Hematopoietic multipotent progenitor cell treated with erythropoietin and hydrocortisone succinate and interleukin-3 and kit ligand, for 15 days (in vitro differentiated cells): ENCODE measurements at places on chromosomes 12 and 14.
A peak's percentile ranks its signal among the peaks of the same experiment; 100 is the strongest.

DNA sequence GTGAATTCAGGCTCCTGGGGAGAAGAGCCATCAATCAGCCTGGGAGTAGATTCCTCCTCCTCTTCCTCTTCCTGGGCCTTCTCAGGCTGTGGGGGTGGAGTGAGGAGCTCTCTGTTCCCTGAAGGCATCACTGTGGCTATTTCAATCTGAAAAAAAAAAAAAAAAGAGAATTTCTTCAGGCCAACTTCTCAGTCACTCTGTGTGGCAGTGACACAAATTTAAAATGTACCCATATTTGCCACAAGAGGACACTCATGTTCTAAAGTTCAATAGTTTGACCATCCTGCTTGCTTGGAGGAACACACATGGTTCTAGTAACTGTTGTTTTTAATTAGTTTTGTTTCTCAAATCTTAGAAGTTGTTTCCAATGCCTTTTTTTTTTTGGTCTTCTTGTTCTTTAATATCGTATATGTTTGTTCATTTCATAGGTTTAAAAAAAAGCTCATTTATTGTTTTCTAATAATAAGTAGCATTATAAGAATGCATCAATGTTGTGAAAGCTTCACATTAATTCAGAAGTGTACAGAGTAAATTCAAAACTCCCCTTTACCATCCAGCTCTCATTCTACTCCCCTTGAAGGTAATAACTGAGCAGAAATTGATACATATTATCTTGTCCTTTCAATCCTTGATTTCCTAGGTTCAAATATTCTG lies 23.3 kb upstream of the CCER1 start:
- DNase-seq, result no peak

DNA sequence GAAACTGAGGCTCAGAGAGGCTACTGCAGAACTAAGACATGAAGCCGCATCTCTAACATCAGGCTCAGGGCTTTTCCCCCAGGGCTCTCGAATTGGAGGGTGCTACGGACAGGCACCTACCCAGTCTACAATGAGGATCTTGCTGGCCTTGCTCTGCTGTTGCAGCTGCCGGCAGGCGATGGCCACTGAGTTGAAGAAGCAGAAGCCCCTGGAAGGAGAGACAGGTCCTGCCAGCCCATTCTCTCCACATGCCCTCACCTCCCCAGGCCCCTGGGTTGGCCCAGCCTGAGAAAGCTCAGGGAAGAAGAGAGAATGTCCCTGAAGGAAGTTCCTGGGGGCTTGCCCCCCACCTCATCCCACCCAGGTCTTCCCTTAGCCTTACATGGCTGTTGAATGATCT lies 16.1 kb downstream of the SLC48A1 start:
- no peak for DNase-seq

DNA sequence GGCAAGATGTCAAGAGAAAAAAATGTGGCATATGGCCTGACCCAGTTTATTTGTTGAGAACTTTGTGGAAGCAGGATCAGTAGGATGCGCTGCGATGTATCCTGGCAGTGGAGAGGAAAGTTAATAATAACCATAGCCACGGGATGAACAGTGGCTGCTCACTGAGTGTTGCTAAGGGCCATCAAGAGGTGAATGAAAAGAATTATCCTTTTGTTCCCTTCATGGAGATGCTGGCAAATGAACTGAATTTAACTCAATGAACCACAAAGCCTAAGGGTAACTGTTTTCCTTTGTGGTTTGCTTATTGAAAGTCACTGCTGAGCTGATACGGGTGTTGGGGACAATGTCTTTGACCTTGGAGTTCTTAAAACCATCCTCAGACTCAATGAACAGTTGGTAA lies 476.5 kb downstream of the APAF1 start:
- DNase-seq, result no peak

GRCh38 chr12:120849765-120850164 lies 54.4 kb downstream of the SPPL3 start:
- DNase-seq, result no peak

DNA sequence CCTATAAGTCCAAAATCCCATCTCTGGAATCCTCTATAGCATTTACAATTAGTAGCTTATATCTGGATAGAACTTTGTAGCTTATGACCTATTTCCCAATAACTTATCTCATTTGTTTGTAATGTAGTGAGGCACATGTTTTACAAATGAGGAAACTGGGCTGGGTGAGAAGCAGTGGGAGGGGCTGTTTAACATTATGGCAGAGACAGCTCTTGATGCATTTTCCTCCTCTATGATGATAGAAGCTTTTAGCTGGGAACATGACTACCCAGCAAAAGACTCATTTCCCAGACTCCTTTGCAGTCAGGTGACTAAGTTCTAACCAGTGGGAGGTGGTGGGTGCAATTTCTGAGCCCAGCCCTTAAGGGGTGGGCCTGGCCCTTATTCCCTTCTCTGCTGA lies 179.7 kb downstream of the TTC8 start:
- no peak for DNase-seq

- DNase-seq, result no peak
Measured at GRCh38 chr14:34120185-34120977, 169.5 kb upstream of the EGLN3 start.

DNA sequence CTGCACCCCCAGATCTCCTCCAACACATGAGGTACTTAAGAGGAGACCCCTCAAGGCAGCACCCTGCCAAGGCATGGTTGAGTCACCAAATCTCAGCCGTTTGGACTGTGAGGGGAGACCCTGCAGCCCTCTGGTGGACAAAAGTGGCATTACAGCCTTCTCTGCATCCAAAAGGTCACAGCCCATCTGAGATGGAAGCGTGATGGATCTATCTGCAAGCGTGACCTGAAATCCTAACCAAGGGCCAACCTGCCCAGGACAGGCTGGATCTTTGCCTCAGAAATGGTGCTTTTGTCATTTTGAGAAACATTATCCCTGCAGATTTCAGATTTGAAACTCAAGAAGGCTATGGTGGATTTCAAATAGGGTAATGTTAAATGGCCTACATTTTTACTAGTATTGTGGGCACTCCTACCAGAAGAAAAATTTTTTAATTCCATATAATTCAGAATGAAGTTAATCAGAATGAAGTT lies 23.7 kb upstream of the DHRS4 start:
- DNase-seq, result peak; percentile 78

GRCh38 chr12:93980711-93981110 lies 167.7 kb upstream of the PLXNC1 start:
- no peak for DNase-seq

DNA sequence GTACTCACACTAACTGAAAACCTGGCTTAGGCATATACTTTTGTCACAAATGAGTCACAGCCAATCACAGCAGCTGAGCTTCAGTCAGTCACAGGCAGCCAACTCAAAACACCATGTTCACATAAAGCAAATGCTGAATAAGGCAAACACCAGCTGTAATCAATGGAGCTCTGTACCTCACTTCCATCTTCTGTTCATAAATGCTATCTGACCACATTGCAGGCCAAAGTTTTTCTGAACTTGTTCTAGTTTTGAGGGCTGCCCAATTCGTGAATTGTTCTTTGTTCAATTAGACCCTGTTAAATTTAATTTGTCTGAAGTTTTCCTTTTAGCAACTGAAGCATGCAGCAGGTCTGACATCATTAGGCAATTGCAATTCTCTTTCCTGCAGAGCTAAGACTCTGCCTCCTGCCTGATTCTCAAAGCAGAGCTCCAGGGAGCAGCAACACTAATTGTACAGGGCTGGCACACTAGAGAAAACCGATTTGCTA lies 129.9 kb downstream of the WIF1 start:
- DNase-seq, result no peak

- DNase-seq, result no peak
Measured at GRCh38 chr14:43184540-43184939, 1322.5 kb downstream of the FSCB start.

- DNase-seq, result no peak
Measured at GRCh38 chr12:78457938-78458337, 406.6 kb upstream of the SYT1 start.

GRCh38 chr14:104687601-104688504 lies 1.6 kb upstream of the INF2 start:
- peak; percentile 63 for DNase-seq

GRCh38 chr12:130792821-130793553 lies 46.1 kb downstream of the STX2 start:
- DNase-seq, result no peak

- DNase-seq, result no peak
Measured at GRCh38 chr14:76421662-76422061, 45.7 kb downstream of the ESRRB start.

DNA sequence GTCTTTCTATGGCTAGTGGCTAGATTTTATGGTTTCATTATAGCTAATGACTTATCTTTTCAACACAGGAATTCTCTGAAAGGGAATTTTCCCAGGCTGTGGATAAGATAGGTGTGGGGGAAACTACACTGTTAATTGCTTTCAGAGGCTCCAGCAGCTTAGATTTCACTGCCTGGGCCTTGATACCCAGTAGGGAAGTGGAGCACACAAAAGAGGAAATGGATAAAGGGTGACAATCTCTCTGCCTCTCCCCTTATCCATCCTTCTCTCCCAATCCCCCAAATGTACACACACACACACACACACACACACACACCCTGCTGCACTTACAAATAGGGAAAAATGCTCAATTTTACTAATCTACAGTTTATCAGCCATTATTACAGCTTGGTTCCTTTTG lies 19.1 kb downstream of the SIX4 start:
- DNase-seq, result no peak

DNA sequence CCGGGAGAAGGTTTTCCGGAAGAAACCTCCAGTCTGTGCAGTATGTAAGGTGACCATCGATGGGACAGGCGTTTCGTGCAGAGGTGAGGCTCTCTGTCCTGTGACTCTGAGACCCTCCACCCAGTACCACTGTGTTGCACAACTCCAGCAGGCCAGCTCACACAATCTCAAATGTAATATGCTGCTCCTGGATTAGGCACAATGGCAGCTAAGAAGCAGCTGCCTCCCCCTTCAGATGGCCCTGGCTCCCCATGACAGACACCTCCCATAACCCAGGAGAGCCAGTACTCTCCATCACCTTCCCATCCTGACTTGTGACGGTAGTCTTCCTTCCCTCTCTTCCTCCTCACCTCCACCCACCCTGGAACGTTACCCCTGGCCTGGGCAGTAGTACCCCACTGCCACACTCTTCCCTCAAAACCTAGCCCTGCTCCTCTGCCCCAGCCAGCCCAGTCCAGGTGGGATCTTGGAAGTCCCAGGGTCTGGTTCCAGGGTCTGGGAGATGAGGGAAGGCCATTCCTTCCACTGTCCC lies 2.1 kb downstream of the TNS2 start:
- no peak for DNase-seq
